ENCODE measurements at places on chromosomes 5 and 9.

GRCh38 chr5:127042593-127042992, 12.2 kb upstream of the MARCHF3 start:
- DNase-seq: no peak

- DNase-seq: no peak
These were observed 487.2 kb downstream of the SEMA5A start for GRCh38 chr5:9058666-9059065.

DNA sequence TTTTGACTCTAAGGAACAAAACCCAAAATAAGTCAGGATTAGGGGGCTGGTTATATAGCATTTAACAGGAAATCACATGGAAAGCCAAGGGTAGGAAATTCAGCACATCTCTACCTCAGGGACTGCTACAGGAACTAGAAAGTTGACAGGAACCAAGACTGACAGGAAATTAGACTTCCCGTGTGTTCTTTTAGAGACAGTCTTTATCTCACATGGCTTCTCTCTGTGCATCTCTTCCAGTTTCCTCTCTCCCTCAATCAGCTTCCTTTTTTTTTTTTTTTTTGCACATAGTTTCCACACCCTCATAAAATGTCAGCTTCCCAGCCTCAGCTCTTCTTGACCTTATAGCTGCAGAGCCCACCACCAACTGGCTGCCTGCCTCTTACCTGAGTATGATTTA, 4.8 kb downstream of the RECK start:
- no peak for DNase-seq

- DNase-seq: no peak
These were observed 5.5 kb upstream of the TNFSF15 start for GRCh38 chr9:114811301-114811700.

GRCh38 chr5:102289251-102289899, 6.7 kb downstream of the SLCO4C1 start:
- no peak for DNase-seq

- DNase-seq: no peak
These were observed 77.4 kb downstream of the MEGF10 start for GRCh38 chr5:127367946-127368465.

Measured in NCI-H1092 (cell line).